ENCODE measurements at places on chromosomes 11 and 22.
A peak's percentile ranks its signal among the peaks of the same experiment; 100 is the strongest.

DNA sequence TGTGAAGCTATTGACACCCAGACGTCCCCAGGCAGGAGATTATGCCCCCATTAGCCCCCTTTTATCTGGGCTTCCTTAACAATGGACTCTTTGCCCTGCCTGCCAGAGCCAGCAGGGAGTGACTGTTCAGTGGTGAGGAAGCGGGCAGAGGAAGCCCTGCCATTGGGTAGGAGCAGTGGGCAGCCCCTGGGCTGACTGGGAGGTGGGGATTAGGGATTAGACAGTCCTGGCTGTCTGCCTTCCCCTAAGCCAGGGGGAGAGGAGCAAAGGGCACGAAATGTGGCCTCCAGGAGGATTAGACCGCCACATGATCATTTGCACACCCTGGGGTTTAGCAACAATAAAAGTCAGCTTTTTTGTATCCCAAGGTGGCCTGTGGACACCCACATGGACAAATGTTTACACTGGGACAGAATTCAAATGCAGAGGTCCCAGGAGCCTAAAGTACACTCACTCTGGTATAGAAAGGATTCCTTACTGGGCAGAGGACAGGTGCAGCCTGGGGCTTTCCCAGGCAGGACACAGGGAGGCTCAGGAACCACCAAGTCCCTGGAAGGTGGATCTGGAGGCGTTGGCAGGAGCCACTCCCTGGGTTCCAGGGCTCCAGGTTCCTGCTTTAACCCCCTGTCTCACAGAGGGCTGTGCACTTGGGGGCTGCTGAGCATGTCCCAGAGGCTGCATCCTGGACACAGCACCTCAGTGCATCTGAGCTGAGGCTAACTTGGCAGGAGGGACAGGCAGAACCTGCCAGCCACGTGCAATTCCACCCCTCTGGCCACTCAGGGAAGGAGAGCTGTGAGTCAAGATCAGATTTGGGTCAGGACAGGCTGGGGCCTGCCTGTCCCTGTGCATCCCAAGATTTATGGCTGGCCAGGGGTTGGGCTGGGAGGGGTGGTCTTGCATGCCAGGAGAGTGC, 2.1 kb downstream of the PNPLA3 start:
- no peak for DNase-seq

DNA sequence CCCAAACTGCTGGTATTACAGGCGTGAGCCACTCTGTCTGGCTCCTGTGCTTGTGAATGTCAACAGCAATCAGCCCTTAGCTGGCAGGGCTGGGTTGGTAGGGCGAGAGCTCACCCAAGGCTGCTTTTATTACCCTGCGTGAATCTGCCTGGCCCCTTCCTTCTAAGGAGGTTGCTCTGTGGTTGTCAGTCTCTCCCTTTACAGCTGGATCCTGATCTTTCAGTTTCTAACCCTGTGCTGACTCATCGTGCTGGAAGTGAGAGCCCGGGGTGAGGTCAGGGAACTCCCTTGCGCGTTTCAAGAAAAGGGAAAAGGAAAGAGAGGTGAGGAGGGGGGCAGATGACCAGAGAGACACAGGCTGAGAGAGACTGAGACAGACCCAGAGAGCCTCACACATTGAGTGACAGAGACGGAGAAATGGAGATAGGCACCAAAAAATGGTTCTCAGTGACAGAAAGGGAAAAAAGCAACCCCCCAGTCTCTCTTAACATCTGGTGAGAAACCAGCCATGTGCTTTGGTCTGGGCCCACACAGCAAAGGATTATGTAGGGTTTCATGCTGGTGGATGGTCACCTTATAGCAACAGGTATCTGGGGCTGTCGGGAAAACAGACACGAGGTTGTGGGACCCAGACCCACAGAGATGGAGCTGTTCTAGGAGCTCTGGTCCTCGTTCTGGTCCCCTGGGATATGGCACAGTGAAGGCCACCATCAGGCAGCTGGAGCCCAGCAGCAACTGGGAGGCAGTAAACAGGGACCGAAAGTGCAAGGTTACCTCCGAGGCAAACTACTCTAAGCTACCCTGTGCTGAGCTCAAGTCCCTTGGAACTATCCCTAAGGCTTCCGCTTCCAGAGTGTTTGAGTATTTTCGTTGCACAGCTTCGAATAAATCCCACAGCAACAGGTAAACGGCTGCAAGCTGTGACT, 2.5 kb downstream of the TCN2 start:
- DNase-seq = no peak

GRCh38 chr11:128517451-128518230, 69.7 kb downstream of the ETS1 start:
- DNase-seq = no peak

DNA sequence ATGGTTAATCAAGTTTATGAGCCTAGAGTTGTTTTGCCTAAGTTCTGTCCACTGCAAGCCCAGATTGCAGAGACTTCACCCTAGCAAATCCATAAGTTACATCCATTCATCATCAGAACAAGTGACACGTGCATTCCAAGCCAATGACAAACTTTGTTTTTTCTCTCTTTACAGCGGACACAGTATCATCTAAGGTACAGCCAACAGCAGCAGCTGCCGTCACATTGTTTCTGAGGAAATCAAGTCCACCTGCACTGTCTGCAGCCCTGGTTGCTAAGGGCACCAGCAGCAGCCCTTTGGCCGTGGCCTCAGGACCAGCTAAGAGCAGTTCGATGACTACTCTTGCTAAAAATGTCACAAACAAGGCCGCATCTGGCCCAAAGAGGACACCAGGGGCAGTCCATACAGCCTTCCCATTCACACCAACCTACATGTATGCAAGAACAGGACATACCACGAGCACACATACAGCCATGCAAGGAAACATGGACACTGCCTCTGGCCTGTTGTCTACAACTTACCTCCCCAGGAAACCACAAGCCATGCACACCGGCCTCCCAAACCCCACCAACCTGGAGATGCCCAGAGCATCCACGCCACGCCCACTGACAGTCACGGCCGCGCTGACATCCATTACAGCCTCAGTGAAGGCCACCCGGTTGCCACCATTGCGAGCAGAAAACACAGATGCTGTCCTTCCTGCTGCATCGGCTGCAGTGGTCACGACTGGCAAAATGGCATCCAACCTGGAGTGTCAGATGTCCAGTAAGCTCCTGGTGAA, 155.8 kb downstream of the C11orf91 start:
- no peak for DNase-seq

DNA sequence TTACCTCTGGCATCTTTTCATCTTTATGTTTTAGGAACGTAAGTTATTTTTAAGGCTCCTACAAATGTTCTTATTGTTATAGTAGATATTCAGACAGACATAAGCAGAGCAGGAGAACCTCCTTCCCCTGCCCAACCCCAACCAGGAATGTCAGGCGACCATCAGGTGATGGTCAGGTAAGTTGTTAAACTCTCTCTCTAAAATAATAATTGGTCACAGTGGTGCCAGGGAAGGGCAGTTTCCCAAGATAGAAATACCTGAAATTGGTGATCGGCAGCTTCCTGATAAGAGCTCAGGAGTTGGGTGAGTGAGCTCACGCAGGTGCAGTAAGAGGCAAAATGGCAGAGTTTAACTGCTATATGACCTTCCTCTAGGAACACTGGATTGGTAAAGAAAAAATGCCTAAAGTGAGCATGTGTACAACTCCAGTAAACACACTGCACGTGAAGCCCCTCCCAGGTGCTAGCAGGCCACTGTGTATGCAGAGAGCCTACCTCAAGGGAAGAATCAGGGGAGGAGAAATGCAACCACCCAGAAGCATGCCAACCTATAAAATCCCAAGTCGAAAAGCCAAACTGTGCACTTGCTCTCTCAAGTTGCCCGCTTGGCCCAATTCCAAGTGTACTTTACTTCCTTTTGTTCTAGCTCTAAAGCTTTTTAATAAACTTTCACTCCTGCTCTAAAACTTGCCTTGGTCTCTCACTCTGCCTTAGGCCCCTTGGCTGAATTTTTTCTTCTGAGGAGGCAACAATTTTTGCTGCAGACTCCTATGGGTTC, 273.9 kb downstream of the SBF2 start:
- DNase-seq = no peak

- DNase-seq = peak; percentile 28
Measured at GRCh38 chr11:15770798-15771414, 585.4 kb downstream of the SOX6 start.

- no peak for DNase-seq
Measured at GRCh38 chr11:33965032-33965431, 73.2 kb upstream of the LMO2 start.

DNA sequence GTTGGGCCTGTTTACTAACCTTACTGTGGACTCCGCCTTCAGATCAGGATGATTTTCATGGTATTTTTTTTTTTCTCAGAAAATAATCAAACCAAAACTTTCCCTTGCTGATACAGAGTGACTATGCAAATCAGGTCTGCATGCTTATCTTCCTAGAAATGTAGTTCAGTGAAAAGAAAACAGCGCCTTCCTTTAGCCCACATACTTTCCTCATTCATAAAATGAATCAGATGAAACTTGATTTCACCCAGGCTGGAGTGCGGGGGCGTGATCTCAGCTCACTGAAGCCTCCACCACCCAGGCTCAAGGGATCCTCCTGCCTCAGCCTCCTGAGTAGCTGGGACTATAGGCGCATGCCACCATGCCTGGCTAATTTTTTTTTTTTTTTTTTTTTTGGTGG, 26.0 kb downstream of the ZNRF3 start:
- DNase-seq = no peak

DNA sequence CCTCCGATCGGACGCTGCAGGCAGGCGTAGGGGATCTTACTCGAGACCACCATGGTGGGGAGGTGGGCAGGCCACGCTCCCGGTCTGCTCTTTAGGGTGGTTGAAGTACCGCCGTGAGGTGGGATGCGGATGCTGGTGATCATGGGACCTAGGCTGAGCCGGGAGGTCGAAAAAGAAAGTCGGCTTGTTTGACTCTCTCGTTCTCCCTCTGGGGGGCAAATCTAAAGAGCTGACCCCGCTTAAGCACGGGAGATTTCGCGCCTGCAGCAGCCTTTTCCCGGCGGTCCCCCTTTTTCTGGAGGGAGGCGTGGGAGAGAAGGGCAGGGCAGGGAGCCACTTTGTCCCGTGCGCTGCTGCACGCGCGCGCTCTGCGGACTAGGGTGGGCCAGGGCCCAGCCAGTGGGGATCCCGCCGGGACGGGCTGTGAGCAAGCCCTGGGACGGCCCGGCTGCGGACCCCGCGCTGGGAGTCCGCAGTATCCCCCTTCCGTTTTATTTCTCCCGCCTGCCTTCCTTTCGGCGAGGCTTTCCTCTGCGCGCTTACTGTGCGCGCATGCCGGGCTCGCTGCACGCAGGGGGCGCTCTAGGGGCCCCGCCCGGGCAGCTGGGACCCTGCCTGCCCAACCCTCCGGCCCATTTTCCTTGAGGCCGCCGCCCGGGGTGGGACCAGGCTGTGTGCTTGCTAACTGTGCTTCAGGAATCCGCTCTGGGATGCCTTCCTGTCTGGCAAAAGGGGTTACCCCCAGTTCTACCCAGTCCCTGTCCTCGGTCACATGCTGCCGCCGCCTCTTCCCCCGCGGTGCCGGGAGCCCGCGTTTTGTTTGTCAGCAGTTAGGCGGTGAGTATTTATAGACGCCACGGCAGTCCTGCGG, 81.0 kb downstream of the PRR5L start:
- DNase-seq = peak; percentile 19

- no peak for DNase-seq
Measured at GRCh38 chr22:38416621-38417251, 38.3 kb downstream of the KCNJ4 start.

- DNase-seq = no peak
Measured at GRCh38 chr11:123321636-123322035, 108.4 kb upstream of the GRAMD1B start.

GRCh38 chr11:112961751-112962578, 745 bp downstream of the NCAM1 start:
- peak; percentile 34 for DNase-seq

- no peak for DNase-seq
Measured at GRCh38 chr22:23029521-23030228, 40.6 kb upstream of the GNAZ start.

GRCh38 chr11:101428918-101429317, 154.9 kb downstream of the TRPC6 start:
- no peak for DNase-seq

- no peak for DNase-seq
Measured at GRCh38 chr22:44780876-44781449, 28.6 kb downstream of the ARHGAP8 start.

GRCh38 chr11:31619980-31620379, 110.4 kb downstream of the ELP4 start:
- DNase-seq = no peak

- no peak for DNase-seq
Measured at GRCh38 chr22:41410311-41410751, 28.6 kb downstream of the TEF start.

DNA sequence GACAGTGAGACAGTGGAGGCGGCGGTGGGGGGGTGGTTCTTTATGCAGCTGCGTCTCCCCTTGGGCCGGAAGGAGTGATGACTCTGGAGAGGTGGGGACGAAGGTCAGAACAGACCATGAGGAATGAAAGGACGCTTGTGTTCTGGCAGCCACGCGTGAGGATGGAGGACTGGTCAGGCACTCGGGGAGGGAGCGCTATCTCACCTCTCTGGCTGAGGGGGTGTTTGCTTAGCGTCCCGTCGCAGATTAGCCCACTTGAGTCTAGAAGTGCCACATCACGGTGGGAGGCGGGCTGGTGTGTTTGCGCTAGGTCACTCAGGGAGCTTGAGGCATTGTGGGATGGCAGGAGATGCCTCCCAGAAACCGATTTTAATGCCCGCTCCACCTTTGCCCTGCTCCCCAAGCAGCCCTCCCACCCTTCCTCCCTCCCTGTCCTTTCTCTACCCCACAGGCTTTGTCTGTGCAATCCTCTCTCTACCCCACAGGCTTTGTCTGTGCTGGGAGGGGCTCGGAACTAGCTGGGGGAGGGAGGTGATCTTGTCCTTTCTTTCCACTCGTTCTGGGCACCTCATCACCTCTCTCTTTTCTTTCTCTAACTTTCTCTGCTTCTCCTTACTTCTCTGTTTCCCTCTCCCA, 97.8 kb downstream of the PKNOX2 start:
- DNase-seq = no peak

DNA sequence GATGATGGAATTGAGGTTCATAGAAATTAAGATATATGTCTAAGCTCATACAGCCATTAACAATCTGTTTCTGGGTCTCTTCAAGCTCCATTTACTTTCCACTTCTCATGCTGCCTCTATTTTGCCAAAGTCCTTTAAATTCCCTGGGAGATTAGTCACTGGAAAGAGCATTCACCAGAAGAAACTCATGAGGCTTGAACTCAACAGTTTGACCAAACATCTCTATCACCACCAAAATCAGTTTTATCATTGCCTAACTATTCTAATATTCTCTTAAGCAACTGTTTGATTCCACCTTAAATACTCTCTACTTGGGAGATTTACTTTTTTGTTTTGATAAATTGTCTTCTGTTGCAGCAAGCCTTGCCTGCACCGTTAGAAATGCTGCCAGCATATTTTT, 881.3 kb downstream of the KCNA4 start:
- DNase-seq = no peak

GRCh38 chr22:26325641-26326040, 103.4 kb upstream of the ASPHD2 start:
- no peak for DNase-seq

GRCh38 chr11:57345555-57346211, 7.5 kb downstream of the P2RX3 start:
- no peak for DNase-seq

GRCh38 chr11:1994121-1994520, 3.5 kb downstream of the H19 start:
- no peak for DNase-seq

Measured in NCI-H748 treated with DMSO at 0.1 percent for 48 hours (cell line).